ENCODE measurements at places on chromosomes 4 and X.

- DNase-seq = peak; percentile 55
Observed at GRCh38 chrX:24619647-24620046, 27.5 kb downstream of the PCYT1B start.

DNA sequence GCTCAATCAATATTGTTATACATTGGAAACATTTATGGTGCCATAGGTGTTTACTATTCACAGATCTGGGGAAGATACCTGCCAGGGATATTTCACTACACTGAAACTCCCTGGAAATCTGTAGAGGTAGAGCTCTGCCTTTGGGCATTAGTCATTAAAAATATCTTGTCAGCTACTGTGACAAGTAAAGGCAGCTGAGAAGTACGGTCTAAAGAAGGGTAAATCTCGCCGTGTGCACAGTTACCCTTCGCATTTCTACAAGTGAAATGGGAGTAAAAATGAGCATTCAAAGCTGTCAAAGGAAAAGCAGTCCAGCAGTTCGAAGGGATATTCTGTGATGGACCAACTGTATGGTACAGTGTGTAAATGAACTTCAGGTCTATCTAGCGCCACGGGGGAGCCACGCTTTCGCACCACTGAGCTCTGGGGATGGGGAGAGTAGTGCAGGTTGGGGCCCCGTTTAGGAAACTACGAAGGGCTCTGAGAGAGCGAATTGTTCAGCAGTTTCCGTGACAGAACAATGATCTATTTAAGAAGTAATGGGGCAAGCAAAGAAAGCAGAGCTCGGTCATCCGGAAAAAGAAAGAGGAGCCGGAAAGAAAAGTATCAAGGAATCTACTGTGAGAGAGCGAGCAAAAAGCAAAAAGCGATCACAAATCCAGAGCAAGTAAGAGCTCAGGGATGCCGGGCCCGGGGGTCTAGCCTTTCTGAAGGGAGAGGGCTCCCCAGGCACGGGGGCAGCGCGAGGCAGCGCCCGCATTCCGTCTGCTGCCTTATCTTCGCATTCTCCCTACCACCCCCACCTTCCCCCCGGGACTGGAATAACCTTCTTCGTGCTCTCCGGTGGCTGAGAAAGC lies 646 bp downstream of the TIGD4 start:
- no peak for DNase-seq

DNA sequence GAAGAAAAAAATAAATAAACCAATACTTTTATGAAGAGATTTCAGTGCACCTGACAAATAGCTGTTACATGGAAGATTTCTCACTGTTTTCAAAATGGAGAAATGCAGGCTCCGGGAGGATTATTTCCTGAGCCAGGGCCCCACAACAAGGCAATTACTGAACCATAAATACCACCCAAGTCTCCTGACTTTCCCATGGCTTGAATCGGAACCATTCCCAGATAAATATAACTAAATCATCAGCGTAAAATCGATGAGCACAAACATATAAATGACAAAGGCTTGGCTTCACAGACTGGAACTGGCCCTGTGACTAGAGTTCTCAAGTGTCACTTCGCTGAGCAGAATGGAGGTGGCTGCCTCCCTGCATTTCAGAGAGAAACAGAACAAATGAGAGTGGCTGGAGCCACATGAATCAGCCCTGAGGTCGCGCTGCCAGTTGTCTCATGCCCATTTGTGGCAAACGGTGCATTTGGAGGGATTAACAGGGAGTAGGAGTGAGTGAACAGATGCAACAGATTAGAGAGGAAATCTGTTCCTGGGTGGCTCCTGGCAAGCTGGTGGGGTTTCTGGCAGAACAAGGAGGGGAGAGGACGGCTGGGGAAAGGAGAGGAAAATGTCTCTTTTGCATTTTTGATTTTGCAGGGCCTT lies 57.3 kb upstream of the STIM2 start:
- no peak for DNase-seq

DNA sequence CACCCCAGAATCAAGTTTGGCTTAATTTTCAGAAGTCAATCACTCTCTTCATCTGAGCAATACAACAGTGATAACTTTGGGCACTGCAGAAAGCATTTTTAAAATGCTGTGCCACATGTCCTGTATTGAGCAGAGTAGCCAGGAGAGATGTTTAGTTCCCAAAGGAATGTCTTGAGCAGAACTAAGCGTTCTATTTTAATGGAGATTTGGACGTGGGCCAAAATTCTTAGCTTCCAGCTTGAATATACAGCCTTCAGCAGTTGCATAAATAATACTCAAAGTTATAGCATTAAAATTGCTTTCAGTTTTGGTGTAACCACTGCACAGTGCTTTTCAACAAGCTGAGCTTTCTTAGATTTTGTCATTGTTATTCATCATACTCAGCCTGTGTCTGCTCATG lies 679.2 kb downstream of the NLGN4X start:
- no peak for DNase-seq

- no peak for DNase-seq
Observed at GRCh38 chr4:52659722-52660261, 691 bp upstream of the USP46 start.

DNA sequence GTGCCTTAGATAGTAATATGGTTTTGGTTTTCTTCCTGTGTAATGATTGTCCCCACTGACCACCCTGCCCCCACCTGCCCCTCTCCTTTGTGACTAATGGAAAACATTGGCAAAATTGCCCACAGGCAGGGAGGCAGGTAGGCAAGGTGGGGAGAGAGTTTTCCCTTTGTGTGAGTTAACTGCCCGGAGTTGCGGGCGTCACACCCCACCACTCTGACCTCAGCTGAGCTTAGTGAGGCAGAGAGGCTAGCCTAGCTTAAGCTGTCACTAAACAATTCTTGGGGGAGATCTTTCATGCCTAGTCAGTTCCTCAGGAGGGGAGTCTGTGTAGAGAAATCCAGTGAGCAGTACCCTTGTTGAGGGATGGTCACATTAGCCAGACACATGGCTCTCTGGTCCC lies 245.3 kb downstream of the BCOR start:
- DNase-seq = no peak

DNA sequence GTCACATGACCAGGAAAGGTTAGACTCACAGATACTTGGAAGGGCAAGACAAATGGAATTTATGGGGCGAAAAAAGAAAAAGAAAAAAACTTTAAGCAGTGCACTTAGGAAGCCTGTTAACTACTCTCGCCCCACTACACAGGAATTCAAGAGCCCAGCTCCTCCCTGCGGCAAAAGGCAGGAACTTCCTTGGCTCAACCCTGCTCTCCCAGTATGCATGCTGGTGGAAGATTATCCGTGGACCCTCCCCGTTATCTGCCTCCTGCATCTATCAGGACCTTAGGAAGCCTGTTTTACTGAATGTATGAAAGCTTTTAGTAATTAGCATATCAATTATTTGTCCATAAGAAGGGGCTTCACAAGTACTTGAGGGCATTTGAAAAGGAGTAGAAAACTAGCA lies 40.1 kb upstream of the RPA4 start:
- no peak for DNase-seq

DNA sequence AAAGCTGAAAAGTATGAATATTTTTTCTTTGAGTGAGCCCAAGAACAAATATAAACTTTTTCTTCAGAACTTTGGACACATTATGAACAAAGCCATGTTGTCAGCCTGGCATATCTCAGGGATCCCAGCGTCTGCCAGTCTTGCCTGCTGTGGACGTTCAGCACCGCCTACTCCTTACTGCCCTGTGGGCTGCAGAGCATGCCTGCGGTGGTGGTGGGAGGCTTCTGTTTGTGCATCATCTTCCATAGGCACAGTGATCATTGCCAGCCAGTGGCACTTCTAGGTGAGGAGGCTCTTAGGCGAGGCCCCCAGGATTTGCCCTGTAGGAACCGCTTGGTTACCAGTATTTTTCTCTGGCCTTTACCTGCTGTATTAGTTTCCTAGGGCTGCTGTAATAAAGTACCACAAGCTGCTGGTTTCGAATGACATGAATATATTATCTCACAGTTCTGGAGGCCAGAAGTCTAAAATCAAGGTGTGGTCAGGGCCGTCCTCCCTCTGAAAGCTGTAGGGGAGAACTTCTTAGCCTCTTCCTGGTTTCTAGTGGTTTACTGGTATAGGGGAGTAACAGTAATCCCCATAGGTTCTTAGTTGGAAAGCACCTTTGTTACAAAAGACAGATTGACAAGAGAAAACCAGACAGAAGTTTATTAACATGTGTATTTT lies 15.4 kb downstream of the ANXA3 start:
- DNase-seq = no peak

DNA sequence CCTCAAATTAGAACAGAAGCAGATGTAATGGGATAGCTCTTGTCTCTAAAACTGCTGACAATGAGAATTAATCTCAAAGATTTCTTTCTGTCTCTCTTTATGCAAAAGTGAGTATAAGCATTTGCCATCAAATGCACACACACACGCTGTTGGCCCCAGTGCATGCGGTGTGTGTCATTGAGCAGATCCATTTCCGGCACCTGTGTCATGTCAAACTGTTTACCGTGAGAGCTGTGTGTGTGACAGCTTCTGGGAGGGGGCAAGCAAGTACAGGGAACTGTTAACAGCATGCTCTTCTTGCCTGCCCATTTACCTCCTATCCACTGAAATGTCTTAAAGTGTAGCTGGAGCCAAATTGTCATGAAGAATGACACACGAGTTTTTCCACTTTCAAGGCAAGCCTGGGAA lies 297.9 kb upstream of the FAT4 start:
- DNase-seq = no peak

DNA sequence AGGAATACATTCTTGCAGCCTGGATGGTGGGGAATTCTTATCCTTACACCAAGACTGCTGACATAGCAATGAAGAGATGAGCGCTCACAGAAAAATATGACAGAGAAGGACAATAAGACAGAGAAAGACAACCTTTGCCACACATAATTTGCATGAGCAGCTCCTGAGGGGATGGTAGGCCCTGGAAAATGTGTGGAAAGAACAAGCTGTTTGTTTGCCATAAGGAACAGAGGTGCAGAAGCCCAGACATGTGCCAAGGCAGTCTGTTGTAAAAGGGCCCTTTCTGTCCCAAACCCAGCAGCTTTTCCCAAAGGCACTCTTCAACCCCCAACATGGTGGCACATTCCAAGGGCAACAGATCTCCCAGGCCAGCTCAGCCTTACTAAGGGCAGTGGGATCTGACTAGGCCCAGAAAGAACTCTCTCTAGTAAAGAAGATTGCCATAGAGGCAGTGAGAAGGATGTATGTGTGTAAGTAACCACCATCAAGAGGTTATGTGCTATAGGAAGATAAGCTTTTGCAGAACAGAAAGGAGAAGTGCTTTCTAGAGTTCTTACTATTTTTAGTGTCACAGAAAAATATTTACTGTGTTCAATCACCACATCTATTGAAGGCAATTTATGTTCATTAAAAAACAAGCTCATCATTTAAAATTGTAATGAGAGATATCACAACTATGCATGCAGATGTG lies 287.0 kb upstream of the RASGEF1B start:
- DNase-seq = no peak

- no peak for DNase-seq
Observed at GRCh38 chr4:126661194-126661593, 971.6 kb upstream of the INTU start.

DNA sequence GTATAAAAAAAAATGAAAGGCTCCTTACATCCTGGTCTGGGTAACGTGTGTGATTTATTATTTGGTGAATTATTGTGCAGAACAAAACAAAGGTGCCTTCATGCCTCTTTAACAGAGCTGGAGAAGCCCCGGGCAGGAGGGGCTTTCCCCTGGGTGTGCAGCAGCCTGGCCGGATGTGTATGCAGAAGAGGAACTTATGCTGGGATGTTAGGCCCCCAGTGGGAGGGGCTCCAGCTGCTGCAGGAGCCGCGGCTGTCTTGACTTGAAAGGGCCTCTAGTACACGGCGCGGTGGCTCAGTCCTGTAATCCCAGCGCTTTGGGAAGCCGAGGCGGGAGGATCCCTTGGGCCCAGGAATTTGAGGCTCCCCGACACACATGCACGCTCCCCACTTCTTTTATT lies 16.0 kb downstream of the CCNQ start:
- DNase-seq = no peak

DNA sequence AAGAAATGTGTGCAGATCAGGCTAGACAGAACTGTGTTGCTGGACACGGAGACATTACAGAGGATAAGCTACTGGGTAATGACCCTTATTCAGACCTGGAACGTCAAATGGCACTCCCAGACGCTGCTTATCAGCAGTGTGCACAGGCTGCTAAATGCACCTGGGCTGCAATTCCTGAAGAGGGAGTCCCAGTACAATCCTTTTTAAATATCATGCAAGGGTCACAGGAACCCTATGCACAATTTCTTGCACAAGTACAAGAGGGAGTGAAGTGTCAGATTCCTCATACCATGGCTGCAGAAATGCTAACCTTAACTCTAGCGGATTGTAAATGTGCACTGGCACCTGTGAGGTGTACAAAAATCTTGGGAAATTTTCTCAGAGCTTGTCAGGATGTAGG lies 16.9 kb downstream of the SPIN2B start:
- no peak for DNase-seq

DNA sequence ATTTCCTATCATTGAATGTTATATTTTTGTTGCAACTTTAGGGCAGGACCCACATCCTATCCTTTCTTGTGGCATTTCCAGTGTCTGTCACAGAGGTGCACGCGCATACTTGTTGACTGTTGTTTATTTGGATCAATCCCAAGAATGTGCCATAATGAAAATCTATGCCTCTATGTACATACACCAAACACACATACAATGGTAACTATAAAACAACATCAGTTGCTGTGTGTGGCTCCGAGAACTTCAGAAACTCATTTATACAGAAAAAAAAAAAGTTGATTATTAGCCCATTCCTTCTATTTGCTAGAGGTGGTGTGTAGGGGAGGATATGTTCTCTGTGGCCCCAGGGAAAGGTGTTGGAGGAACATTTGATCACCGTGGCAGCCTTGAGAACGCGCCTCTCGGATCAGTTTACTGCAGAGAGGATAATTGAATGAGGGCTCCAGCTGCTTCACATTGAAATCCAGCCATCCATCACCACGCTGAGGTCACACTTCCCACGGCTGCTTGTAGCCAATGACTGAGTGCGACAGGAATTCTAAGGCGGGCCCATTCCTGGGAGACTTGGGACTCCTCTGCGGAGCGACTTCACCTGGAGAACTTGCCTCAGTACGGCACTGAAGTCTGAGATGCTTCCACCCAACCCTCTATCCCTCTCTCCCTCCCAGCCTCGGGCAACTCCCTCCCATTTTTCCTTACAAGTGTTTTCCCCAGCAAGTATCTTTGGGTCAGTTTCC lies 19.5 kb downstream of the SMPX start:
- DNase-seq = no peak
